HFFc6 (cell line): ENCODE measurements at places on chromosomes 6 and 20. TPM values are rescaled to one million over a fixed set of nuclear protein-coding genes. Genes with fewer than 3 reads are reported as not detected.
A peak's percentile ranks its signal among the peaks of the same experiment; 100 is the strongest.

GRCh38 chr6:132401618-132402285 lies 477 bp upstream of the MOXD1 start:
- peaks cover 13% of the 10 kb centered on the region for H3K36me3 ChIP-seq
- no peaks in the 10 kb centered on the region; the same call in 1 of the 2 replicates for H3K27me3 ChIP-seq
- H3K4me1 ChIP-seq: peaks cover 83% of the 10 kb centered on the region
- H3K27ac ChIP-seq: peak overlapping the region; percentile 24

- peak; percentile 73 for DNase-seq
- peaks cover 19% of the 10 kb centered on the region for H3K36me3 ChIP-seq
- no peaks in the 10 kb centered on the region for H3K27me3 ChIP-seq
- H3K4me3 ChIP-seq: peak overlapping the region; percentile 54
Observed at GRCh38 chr20:49647550-49647949, 66.1 kb downstream of the B4GALT5 start.

- peak overlapping the region; percentile 66 for H3K4me3 ChIP-seq
- H3K36me3 ChIP-seq: no peaks in the 10 kb centered on the region
- peak; percentile 51 for DNase-seq
- peaks cover 32% of the 10 kb centered on the region for H3K4me1 ChIP-seq
- H3K27me3 ChIP-seq: no peaks in the 10 kb centered on the region
Observed at GRCh38 chr6:42898891-42899361, 16.9 kb upstream of the PTCRA start.

- no peak overlapping the region for H3K27ac ChIP-seq
- peaks cover 5% of the 10 kb centered on the region; the same call in 1 of the 2 replicates for H3K36me3 ChIP-seq
- H3K4me1 ChIP-seq: no peaks in the 10 kb centered on the region
- no peak overlapping the region for H3K4me3 ChIP-seq
- no peak for DNase-seq
- peaks cover 21% of the 10 kb centered on the region for H3K27me3 ChIP-seq
Observed at GRCh38 chr20:57638173-57638894, 18.1 kb upstream of the ZBP1 start.

- DNase-seq: no peak
- H3K27me3 ChIP-seq: peaks cover 58% of the 10 kb centered on the region
- no peaks in the 10 kb centered on the region for H3K4me1 ChIP-seq
Observed at GRCh38 chr20:44810391-44811149, at the start of gene RIMS4. Gene RIMS4, minus strand, starts transcription at chr20:44810546. Its CDS starts 275 bp downstream, at chr20:44810271.

DNA sequence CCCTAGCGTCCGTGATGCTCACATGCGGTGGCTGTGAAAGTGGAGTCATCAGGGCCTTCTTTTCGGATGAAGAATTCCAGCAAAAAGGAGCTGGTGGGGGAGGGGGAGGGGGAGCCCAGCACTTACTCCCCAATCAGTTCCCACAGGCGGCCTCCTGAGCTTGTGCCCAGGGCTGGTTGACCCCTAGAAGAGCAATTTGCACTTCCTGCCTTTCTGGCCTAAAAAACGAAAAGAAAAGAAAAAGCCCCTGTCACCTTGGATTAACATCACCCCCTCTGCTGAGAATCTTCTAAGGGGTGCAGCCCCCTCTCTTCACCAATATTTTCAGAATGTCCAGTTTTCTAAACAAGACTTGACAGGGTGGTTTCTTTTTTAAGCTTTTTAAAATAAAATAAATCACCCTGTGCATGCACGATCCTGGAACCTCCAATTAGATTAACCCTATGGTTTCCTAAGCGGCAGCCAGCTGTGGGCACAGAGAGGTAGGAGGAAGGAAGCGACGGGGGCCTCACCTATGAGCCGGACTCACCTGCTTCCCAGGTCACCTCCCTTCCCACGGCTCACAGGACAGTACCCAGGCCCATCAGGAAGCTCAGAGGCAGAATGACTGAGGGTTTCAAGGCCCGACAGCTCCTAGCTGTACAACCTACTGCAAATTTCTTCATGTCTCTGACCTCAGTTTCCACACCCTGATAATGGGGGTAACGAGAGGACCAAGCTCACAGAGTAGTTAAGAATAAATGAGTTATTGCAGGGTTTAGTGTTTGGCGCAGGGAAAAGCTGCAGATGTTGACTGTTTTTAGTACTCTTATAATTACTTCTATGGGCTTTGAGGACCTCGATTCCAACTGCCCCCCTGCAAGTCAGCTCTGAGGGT lies 10.5 kb upstream of the TGM2 start:
- H3K36me3 ChIP-seq: no peaks in the 10 kb centered on the region
- H3K4me1 ChIP-seq: peaks cover 72% of the 10 kb centered on the region
- H3K27me3 ChIP-seq: peaks cover 4% of the 10 kb centered on the region
- H3K4me3 ChIP-seq: no peak overlapping the region; the same call in 1 of the 2 replicates
- H3K27ac ChIP-seq: no peak overlapping the region
- no peak for DNase-seq

DNA sequence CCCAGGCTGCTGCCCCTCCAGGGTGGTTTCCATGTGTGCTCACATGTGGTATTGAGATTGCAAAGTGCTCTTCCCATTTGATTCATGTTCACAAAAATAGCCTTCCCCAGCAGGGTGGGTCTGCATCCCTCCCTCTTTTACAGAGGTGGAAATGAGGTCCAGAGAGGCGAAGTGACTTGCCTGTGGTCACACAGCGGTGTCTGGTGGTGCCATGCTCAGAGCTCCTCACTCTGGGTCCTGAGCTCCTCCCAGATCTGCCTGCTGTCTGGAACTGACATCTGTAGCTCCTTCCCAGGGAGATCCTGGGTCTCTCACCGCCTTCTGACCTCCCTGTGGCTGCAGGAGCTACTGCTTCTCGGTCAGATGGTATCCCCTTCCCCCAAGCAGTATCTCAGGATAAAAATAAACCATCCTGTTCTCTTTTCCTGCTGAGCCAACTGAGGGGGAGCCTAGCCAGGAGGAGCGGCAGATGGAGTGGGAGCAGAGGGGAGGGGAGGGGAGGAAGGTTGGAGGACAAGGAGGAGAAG lies 11.9 kb downstream of the CD40 start:
- no peak overlapping the region for H3K4me3 ChIP-seq
- H3K27me3 ChIP-seq: peaks cover 30% of the 10 kb centered on the region
- H3K4me1 ChIP-seq: peaks cover 8% of the 10 kb centered on the region
- H3K36me3 ChIP-seq: no peaks in the 10 kb centered on the region
- no peak overlapping the region for H3K27ac ChIP-seq

Gene SEL1L2
- total RNA-seq: not detected in 3 replicates
